ELR (cell line): ENCODE measurements at places on chromosomes 11 and 22.

DNA sequence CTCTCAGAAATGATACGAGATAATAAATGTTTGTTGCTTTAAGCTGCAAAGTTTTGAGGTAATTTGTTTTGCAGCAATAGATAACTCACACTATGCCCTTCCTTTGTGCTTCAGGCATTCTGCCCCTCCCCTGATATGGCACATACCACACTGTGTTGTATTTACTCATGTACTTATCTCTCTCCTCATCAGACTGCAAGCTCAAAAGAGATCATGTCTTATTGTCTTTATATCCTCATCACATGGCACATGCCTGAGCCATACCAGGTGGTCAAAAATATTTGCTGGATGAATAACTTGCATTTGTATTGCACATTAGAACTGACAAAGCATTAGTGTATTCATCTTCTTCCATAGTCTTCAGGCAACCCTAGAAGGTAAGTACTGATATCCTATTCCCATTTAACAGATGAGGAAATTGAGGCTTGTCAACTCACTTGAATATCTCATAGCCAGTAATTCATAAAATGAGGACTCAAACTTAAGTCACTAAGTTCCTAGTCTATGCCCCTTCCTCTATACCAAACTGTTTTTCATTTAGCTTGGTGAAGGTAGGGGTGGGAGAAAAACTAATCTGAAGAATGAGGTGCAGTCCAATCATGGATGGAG, 83.9 kb upstream of the EED start:
- peak; percentile 79 for DNase-seq

GRCh38 chr11:17906436-17906835, 106.4 kb downstream of the SERGEF start:
- no peak for DNase-seq

GRCh38 chr22:17093081-17093480, 8.3 kb downstream of the IL17RA start:
- DNase-seq, result no peak

GRCh38 chr11:114167771-114168448, 108.4 kb downstream of the ZBTB16 start:
- DNase-seq, result no peak

DNA sequence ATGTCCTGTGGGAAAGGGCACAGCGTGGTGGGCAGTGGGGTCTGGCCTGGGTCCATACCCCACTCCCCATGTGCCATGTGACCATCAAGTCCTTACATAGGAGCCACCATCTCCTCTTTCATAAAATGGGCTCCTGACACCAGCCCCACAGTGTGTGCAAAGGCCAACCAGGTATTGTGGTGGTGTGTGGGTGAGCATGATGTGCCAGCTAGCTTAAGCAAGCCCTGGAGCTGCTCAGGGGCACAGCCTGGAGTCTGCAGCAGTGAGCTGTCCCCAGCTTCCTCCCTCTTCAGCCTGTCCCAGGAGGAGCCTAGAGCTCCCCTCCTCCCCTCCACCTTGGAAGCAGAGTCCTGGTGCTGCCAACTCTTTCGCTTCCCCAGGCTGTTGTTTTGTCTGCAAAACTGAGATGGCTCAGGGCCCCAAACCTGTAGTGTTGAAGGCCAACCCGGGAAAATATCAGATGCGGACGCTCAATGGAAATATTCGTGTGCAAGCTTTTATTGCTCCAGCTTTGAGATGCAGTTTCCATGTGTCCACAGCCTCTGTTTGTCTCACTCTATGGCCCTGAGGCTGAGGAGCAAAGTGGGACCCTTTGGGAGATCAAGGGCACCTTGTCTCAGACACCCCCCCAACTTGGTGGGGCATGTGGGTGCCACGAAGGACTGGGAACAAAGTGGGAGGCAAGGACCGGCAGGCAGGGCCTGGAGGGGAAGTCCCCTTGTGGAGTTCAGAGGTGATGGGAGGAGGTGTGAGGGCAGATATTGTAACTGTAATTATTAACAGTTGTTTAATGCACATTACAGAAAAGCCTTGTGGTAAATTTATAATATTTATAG, 92.6 kb downstream of the CTTN start:
- no peak for DNase-seq

DNA sequence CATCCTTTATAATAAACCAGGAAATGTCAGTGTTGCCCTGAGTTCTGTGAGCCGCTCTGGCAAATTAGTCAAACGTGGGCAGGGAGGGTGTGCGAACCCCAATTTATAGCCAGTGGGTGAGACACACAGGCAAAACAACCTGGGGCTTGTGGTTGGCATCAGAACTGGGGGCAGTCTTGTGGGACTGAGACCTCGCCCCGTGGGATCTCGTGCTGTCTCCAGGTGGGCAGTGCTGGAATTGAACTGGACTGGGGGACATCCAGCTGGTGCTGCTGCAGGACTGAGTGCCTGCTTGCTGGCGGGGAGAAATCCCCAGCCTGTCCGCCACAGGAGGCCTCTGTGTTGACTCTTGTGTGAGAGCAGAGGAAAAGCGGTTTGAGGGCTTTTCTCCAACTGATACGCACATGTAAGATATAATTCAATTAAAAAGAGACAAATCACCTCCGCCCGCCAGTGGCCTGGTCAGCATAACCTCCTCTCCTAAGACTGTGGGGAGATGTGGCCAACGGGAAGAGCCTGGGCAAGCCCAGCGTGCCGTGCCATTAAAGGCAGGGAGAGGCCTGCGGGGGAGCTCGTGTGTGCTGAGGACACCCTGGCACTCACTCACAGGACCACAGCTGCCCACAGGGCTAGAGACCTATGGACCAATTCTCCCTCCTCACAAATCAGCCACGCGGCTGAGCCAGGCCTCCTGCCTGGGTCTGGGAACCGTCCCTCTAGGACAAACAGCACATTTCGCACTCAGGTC, 18.4 kb downstream of the SULT4A1 start:
- DNase-seq, result no peak

DNA sequence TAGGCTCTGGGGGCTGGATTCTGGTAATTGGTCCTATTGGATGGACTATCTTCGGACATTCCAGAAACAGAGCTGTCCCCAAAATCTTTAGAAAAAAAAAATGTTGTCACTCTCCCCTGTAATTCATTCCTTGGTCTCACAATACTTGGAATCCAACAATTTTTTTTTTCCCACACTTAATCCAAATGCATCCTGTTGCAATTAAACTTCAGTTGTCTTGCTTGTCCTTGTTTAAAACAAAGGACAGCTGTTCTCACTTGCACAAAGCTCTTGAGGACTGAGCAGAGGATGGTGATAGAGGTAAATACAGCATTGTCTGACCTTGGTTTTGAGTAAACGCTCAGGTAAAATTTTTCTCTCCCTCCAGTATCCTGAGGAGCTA, 75.3 kb downstream of the SC5D start:
- no peak for DNase-seq

DNA sequence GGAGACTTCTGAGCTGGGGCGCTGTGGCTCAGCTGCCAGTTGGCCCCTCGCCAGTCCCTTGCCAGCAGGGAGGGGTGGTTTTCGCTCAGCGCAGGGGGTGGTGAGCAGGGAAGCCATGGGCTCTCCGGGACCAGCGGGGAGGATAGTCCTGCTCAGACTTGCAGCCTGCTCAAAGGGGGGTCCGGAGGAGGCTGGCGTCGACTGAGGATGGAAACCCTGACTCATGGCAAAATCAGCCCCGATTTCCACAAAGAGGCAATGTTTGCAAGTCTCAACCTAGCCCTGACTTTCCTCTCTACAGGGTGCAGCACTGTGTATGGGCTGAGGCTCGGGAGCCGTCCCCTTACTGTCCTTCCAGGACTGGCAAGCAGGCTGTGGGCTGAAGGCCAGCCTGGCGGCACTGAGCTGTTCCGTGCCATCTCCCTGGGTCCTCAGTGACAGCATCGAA, 35.1 kb downstream of the FBLN1 start:
- peak; percentile 49 for DNase-seq

DNA sequence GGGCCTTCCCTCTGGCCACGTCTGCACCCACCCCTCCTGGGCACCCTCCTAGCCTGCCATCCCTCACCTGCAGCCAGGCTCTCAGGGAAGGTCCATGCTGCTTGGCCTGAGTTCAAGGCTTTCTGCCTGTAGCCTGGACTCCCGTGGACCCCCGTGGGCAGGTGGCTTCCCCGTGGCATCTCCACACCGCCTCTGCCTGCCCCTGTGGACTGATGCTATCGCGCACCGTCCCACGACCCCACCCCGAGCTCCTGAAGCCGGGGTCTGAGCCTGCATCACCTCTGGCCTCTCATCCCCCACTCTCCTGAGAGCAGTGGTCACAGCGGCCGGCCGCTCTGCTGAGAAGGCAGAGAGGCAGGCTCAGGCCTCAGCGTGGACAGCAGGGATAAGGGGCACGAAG, 4.5 kb downstream of the IFITM5 start:
- DNase-seq, result no peak

DNA sequence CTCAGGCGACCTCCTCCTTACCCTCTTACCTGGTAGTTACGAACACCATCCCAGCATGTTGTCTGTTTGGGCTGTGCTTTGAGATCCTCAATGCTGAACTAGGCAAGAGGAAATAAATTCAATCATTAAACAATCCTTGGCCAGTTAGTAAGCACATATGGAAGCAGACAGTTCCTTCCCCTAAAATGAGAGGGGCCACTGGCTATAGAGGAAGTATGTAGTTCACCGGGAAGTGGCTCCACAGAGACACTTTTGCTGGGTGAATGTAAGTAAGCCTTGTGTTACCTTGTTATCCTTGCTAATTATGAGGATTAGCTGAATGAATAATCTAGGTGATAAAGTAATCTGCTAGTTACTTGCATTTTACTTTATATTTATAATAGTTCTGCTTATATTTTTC, 2.9 kb downstream of the THYN1 start:
- DNase-seq, result no peak

- DNase-seq, result no peak
Measured at GRCh38 chr22:31136711-31137110, 3.6 kb downstream of the PLA2G3 start.

DNA sequence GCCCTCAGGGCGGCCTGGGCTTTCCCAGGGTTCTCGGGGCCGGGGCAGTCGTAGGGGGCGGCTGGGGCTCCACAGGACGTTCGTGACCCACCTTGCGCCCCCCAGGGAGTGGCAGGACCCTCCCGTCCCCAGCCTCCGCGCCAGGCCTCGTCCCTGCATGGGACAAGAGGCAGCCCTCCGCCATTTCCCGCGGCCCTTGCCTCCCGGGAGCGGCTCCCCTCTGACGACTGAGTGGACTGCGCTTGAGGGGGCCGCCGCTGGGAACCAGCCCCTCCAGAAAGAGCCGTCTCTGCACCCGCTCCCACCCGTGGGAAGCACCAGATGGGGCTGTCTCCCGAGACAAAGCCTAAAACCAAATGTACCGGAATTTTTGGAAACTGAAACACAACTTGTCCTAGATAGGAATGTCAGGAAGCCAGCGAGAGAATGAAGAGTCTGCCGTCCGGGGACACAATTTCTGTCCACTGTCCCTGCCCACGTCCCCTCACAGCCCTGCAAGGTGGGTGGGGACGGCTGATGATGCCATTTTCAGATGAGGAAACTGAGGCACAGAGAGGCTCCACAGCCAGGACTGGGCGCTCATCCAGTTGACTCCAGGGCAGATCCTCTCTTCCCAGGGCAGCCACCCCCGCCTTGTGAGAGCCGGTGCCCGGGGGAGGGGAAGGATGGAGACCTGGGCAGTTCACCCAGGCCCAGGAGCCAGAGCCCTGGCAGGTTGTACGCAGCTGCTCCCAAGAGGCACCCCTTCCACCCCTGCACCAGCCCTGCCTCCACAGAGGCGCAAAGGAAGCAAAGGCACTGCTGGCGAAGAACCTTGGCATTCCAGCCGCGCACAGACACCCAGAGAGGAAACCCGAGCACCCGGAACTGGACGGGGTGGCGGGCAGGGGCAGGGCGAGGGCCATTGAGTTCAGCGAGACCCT, 18.1 kb upstream of the PICK1 start:
- no peak for DNase-seq

DNA sequence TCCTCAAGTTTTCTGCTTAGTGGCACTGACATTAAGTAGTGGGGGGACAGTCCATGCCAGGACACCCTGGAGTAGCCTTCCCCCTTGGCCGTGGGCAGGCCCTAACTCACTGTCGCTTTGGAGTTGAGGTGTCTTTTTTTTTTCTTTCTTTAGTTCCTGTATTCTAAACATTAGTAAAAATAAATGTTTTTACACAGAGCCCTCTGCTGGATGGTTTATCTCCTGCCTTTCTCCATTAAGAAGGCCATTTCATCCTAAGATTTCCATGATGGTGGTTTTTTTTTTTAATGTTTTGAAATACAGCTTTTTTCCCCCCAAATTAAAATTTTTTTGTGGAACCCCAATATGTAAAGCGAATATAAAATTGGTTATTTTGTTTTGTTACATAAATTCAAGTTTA, 1.8 kb upstream of the TIGD3 start:
- DNase-seq, result peak; percentile 60

DNA sequence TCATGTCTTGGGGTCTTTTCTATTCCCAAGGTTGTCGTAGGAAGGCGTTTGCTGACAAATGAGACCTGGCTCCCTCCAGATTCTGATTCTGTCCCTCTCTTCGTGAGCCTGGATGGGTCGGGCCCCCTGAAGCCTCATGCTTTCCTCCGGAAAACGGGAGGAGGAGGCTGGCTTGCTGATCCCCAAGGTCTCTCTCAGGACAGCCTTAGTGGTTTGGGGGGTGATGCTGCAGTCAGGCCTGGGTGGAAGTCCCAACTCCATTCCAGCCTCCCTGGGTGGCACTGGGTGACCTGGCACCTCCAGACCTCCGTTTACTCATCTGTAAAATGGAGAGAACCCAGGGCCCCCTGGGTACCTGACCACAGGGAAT, 23.4 kb upstream of the SMIM38 start:
- no peak for DNase-seq

DNA sequence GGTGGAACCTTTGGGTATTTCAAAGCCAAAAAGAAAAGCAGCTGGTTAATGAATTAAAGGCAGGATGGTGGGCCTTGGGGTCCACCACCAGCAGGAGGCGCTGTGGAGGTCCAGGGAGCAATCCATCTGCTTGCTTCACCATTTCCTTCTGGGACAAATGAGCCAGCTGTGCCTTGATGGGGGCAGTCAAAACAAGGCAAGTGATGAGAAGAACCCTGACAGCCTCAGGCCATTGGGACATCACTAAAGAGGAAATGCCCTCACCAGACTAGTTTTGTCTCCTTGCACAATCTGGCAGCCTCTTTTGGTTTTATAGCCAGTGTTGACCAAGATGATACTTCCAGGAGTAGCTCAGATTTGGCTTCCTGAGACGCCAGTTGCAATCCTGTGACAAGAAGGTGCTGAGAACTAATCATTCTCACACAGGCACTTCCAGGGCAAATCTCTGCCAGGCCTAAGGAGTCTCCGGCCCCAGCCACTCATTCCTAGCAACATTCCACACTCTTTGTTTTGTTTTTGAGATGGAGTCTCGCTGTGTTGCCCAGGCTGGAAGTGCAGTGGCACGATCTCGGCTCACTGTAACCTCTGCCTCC, 38.2 kb upstream of the WEE1 start:
- DNase-seq, result peak; percentile 65

DNA sequence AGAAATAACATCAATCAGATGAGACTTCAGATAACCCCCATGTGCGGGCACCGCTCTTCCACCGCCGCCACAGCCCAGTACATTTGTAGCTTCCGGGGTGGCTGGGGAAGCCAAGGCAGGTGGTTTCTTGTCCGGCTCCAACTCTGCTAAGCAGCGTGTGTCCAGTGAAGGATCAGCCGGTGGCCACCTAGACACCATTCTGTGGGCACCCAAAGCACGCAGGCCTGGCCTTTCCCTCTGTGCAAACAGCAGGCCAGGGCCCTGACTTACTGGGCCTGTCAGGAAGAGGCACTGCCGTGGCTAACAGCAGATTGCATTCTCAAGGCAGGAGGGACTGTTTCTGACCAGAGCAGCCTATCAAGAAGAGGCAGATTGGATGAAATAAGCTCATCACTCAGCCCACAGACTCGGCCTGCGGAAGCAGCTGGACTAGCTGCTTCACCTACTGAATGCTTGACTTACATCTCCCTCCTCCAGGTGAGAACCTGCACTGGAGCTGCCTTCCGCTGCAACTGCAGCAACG, 74.8 kb downstream of the ETS1 start:
- peak; percentile 27 for DNase-seq

- DNase-seq, result peak; percentile 17
Measured at GRCh38 chr22:22745225-22746060, 101.0 kb downstream of the GGTLC2 start.
